NCI-H1417 treated with DMSO at 0.1 percent for 48 hours (cell line): ENCODE measurements at places on chromosomes 5 and 9.

- DNase-seq = no peak
These were observed 217.5 kb downstream of the DENND1A start for GRCh38 chr9:123712399-123712798.

DNA sequence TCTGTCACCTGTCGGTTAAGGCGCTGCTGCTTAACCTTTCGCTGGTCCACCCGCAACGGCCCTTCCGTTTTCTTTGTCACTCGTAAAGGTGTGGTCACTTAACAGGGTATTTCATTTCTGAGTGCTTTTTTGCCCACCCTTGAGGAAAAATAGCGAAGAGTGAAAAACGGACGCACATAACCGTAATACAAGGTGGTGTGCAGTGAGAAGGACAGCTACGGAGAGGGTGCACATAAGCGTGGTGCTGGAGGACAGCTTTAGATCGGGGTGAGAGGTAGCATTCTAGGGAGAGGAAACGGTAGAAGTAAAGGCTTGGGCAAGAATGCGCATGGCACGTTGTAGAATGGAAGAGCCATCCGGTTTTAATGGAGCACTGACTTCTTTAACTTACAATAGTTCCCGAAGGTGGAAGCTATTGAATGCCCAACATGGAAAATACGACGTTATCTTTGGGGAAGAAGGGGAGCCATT lies 761 bp downstream of the CCT5 start:
- no peak for DNase-seq

DNA sequence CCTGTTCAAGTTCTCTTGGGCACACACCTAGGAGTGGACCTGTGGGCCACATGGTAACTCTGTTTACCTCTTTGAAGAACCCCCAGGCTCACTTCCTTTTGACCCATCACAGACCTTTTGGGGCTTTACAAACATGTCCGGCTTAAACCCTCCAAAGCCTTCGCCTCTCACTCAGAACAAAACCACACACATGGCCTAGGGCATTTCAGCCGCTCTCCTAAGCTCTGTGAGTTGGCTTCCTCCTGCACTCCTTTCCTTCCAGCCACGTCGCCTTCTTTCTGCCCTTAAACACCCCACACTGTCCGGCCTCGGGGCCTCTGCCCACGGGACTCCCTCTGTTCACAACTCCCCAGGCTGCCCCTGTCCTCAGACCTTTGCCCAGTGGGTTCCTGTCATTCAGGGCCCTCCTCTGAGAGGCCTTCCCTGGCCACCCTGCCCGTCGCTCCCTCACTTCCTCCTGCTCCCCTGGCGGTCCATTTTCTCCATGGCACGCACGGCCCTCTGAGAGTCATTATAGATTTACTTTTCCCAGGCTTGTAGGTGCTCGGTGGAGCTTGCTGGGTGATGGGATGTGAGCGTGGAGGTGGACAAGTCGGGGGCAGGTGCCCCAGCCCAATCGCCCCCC lies 1.9 kb downstream of the DOK3 start:
- DNase-seq = no peak

- no peak for DNase-seq
These were observed 66.4 kb upstream of the CD180 start for GRCh38 chr5:67262956-67263355.

GRCh38 chr9:130174920-130175321 lies 2.7 kb downstream of the NCS1 start:
- DNase-seq = no peak

DNA sequence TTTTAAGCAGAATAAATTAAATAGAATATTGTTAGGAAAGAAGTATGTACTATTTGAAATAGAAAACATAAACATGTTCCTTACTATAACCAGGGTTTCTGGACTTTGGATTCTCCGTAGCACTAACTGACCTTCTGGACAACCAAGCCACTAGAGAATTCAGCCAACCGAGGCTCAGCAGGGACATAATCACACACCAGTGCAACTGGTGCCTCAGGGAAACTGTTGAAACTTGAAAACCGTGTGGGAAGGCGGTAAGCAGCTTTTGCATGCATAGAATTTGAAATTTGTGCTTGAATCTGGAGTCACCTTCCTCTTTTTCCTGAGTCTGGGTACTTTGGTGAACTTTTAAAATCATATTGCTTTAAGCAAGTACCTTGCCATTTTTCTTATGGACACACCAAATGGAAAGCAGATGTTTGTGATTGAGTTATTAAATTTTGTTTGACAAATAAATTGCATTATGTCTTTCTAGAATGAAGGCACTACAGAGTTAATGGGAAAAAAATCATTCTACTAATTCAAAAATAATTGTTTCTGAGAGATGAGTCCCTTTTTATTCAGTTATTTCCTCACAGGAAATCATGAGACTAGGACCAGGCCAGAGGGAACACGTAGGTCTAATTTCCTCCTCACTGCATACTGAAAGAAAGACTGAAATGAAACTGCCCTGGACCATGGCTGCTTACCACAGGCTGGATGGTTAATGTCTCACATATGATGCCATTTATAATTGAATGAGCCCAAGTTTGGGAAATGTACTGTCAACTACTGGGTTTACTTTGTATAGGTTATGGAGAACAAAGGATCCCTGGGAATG lies 20.6 kb upstream of the SCAMP1 start:
- no peak for DNase-seq

DNA sequence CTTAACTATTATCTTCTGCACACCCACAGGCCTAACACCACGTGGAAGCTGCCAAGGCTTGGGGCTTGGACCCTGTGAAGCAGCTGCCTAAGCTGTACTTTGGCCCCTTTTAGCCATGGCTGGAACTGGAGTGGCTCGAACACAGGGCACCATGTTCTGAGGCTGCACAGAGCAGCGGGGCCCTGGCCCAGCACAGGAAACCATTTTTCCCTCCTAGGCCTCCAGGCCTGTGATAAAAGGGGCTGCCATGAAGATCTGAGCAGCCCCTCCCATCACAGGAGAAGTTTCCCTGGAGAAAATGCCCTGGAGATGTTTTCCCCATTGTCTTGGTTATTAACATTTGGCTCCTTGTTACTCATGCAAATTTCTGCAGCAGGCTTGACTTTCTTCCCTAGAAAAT lies 126.3 kb downstream of the MELK start:
- DNase-seq = no peak

- DNase-seq = no peak
These were observed 5.3 kb upstream of the ACO1 start for GRCh38 chr9:32378993-32379729.

- no peak for DNase-seq
These were observed 68.8 kb upstream of the PPP2R2B start for GRCh38 chr5:146947181-146947941.

- no peak for DNase-seq
These were observed 146.3 kb downstream of the SNX18 start for GRCh38 chr5:54663866-54664265.

- DNase-seq = no peak
These were observed 57.7 kb upstream of the NXNL2 start for GRCh38 chr9:88477300-88477751.

GRCh38 chr9:19741178-19741577 lies 47.7 kb downstream of the SLC24A2 start:
- no peak for DNase-seq

DNA sequence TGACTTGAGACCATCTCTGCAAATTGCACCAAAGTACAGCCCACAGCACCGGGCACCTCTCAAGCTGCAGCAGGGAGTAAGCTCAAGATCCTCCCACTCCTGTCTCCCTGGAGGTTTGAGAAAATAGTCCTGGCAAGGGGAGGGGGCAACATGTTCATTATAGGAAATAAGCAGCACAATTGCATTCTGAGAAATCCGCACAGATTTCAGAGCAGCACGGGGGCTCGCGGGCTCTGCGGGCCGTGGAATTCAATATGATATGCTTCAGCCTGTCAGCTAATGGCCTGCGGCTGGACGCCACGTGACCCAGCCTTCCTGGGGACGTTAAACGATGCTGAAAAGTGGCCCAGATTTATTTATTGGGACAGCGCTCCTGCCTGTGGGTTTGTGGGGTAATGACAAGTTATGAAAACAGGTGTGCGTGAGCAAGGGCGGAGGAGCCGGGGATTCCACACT lies 156.4 kb downstream of the DAB2IP start:
- DNase-seq = no peak

GRCh38 chr5:169923988-169924387 lies 56.3 kb downstream of the INSYN2B start:
- no peak for DNase-seq

DNA sequence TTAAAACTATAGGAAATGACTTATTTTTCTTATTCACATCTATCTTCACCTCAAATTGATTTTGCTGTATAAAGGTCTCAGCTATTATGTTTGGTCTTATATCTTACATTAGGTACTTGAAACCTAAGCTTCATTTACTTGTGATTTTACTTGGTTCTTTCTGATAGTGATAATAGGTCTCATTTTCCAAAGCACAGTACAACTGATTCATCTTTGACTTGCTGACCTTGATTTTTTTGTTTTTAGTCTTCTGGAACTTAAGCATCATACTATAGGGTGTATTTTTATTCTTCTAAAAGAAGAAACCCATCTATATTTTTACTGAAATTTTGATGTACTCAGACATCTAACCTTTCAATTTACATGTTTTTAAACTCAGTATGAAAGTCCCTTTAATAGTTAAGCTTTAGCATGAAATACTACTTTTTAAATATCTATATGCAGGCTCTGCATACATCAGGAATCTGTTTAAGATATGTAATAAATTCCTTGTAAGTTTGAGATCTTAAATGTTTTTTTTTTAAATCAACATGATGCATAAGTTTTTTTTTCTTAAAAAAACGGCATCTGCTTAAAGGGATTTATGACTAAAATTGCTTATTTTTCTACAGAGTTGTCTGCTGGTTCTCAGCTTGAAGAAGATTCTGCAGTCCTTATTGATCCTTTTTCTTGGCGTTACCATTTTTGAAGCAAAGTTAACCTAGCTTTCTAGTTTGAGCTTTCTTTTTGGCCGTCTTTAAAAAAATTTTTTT lies 13.3 kb downstream of the MATR3 start:
- DNase-seq = no peak

- no peak for DNase-seq
These were observed 91.4 kb downstream of the SLC12A2 start for GRCh38 chr5:128174951-128175350.

DNA sequence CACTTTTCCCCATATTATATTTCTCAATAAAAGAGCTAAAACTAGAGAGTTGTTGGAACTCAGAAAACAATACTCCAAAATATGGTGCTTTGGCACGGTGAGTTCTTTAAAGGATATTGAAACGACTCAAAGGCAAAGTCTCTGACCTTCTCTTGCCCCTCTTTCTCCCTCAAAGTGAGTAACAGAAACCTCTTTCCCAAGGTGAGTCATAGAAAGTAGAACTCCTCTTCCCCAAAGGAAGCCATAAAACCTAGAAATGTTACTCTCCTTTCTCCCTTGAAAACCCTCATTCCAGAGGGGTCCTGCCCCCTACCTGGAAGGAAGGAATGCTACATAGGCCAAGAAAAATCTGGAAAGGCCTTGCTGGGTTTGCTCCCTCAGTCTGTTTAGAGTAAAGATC lies 47.5 kb downstream of the RAPGEF6 start:
- no peak for DNase-seq

DNA sequence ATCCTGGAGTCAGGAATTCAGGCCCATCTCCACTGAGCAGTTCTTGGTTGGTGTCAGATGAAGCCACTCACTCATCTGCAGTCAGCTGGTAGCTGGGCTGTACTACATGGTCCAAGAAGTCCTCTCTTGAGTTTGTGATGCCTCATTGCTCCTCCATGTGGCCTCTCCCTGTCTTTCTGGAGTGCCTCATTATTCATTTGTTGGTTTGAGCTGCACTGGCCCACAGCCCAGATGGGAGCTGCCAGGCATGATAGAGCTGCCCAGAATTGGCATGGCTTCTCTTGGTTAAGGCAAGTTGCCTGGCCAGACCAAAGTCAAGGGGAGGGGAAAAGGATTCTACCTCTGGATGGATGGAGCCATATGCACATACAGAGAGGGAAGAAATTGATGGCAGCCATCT lies 8.0 kb downstream of the PTCD2 start:
- no peak for DNase-seq

DNA sequence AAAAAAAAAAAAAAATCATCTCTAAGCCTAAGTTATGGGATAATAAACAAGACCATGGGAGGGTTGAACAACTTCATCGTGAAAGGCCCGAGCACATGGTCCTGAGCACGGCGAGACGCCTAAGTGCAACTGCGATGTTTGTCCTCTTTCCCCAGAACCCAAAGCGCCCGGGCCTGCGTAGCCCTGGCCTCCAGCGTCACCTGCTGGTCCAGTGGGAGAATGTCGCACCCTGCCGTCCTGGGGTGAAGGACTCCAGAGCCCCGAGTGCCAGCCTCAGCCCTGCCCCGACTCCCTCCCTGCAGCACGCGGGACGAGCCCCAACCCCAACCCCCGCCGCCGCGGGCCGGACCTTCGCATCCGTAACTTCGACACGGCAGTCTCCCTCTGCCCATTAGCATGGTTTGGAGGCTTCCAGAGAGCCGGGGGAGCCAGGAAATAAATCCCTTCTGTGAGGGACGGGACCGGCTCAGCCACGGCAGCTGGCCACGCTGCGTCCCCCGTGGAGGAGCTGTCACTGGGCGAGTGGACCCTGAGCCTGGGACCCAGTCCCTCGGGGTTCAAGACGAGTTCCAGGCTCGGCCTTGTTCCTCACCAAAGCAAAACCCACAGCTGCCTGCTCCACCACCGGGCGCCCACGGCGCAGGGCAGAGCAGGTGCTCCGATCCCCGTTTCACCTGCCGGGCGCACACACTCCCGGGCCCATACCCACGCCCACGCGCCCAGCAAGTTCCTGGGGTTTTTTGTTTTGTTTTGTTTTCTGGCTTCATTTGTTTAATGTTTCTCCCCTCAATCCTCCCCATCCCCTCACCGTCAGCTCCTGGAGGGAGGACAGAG lies 132.5 kb upstream of the HAND1 start:
- DNase-seq = no peak

GRCh38 chr9:22790329-22790728 lies 343.7 kb downstream of the DMRTA1 start:
- no peak for DNase-seq

GRCh38 chr5:135339623-135340022 lies 59.4 kb downstream of the MACROH2A1 start:
- DNase-seq = no peak

DNA sequence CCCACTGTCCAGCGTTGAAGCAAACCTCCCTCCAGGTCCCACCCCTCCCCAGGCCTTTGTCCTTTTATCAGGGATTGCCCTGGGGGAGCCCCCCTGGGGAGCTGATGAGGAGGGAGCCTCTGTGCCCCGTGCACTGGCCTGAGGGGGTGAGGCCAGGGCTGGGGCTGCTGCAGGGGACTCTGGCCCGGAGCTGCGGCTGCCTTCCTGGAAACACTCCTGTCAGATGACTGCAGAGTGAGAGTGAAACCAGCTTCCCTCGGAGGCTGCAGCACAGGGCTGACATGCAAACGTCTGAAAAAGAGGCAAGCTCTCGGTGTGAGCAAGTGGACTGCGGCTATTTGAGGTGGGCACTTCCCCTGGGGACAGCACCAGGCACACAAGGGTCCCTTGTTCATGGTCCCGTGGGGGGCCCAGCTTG lies 4.6 kb upstream of the TRAF2 start:
- DNase-seq = no peak

DNA sequence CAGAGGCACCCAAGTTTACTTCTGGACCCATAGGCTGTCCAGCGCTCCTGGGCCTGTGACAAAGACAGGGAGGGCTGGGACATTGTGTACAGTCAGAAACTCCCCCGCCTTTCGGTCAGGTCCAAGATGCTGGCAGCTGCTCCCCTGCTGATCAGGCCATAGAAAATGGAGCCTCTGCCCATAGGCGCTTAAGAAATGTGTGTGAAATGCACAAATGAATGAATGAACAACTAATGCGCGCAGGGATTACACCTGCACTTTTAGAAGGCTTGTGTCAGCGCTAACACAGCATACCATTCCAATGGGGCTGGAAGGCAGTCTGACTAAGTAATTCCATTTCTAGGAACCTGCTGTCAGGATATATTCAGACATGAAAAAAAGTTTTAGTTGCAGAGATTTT lies 16.3 kb downstream of the PTPN3 start:
- no peak for DNase-seq
